Large intestine (tissue), 12 donors: ENCODE measurements at places on chromosomes 1 and 21. TPM values are rescaled to one million over a fixed set of nuclear protein-coding genes. Genes with fewer than 3 reads are reported as not detected.

RGSL1 gene
- not detected for polyA plus RNA-seq

CACNA1S gene
- 0.15 TPM for polyA plus RNA-seq

AP4B1 gene
- 39.6 TPM for polyA plus RNA-seq

LORICRIN gene
- not detected for polyA plus RNA-seq

ETNK2 gene
- 34.3 TPM for polyA plus RNA-seq

FYB2 gene
- 10.8 TPM for polyA plus RNA-seq

LPGAT1 gene
- 222 TPM for polyA plus RNA-seq

GNAT2 gene
- not detected for polyA plus RNA-seq

DNA sequence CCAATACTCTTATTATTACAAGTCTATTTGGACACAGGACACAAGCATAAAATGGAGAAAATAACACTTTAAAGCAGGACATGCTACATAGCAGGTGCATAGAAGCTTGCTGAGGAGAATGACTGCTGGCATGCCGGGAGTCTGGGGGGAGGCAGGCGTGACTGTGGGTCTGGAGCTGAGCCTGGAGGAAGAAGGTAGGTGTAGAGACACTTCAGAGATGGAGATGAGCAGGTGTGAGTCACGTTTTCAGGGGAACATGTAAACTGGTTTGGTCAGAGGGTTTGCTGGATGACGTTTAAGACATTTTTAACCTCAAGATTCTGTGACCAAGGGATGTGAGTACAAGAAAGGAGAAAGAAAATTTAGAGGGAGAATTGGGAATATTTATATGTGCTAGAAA is 24.5 kb downstream of the OSCP1 start:
- no peak for DNase-seq

GRCh38 chr1:117176579-117176978 is 34.1 kb downstream of the VTCN1 start:
- DNase-seq: no peak

- DNase-seq: no peak
These were observed 5.1 kb downstream of the HLX start for GRCh38 chr1:220884109-220884980.

- DNase-seq: peak; percentile 29
These were observed 771 bp upstream of the RAD54L start for GRCh38 chr1:46246548-46247435.

GRCh38 chr1:1344655-1345361 is 4.4 kb downstream of the DVL1 start:
- DNase-seq: no peak

DNA sequence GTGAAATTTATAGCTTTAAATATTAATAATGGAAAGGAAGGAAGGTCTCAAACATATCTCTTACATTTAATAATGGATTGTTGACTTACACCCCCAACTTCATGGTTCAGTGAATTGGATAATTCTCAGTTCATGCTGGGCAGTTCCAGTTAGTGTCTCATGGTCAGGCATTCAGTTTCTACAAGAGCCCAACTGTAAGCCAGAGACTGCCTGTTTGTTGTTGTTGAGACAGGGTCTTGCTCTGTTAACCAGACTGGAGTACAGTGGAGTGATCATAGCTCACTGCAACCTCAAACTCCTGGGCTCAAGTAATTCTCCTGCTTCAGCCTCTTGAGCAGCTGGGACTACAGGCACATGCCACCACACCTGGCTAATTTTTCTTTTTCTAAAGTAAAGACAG is 5.0 kb upstream of the DMAP1 start:
- DNase-seq: no peak

DNA sequence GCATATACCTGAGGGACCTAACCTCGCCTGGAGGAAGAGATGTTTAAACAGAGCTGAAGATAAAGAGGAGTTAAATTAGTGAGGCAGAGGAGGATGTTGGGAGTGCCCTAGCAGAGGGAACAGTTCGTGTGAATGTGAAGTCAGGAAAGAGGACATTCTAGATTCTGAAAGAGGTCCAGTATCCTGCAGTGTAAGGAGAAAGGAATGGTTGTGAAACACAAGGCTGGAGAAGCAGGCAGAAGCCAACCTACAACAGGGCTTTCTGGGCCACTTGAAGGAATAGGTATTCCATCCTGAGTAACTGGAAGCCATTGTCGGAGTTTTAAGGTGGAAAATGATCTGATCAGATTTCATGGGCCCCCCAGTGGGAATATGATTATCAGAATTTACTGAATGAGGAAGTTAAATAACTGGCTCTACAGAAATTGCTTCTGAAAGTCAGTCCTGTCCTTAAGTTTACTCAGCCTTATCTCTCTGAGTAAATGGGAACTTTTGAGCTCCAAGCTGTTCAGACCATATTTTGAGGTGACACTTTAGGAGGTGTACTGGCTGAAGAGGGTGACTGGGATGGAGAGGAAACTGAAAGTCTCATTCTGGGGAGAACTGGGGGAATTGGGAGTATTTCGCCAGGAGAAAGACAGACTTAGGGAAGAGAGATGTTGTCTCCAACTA is 24.4 kb upstream of the FAAH start:
- no peak for DNase-seq

DNA sequence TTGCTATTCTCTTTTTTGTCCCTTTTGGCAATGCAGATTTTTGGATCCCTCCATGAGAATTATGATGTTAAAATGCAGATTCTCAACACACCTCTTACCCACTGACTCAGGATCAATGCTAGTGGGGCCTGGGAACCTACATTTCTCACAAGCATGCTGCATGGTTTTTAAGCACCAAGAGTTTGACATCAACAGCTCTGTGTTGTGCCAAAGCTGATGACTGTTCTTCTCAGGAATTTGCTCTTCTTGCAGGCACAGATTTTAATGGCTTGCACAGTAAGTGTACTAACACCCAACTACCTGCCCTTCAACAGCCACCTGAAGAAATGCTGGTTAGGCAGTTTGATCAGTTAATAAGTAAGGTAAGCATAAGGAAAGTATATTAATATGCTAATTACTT is 468.7 kb downstream of the PTBP2 start:
- no peak for DNase-seq

GRCh38 chr1:2632051-2632430 is 775 bp downstream of the MMEL1 start:
- DNase-seq: no peak

DNA sequence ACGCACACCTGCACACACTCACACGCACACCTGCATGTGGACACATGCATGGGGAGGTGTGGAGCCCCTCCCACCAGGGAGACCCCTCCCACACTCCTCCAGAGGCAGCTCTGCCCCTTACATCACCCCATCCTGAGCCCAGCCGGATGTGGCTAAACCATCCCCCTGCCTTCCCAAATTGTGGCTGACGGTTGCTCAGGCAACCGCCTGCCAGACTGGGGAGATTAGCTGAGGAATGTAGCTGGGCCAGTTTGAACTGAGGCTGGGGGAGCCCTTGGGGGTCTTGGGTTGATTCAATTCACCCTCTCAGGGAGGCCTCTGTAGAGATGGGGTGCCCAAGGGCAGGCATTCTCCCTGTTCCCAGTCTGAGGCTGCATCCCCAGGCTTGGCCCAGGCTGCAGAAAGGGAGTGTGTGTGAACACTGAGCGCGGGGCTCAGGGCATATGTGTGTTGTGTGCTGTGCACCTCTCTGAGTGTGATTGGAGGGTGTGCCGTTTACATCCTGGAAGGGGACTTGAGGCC is 12.9 kb downstream of the PTPRU start:
- DNase-seq: no peak
